ENCODE measurements at places on chromosomes 12 and 14.

DNA sequence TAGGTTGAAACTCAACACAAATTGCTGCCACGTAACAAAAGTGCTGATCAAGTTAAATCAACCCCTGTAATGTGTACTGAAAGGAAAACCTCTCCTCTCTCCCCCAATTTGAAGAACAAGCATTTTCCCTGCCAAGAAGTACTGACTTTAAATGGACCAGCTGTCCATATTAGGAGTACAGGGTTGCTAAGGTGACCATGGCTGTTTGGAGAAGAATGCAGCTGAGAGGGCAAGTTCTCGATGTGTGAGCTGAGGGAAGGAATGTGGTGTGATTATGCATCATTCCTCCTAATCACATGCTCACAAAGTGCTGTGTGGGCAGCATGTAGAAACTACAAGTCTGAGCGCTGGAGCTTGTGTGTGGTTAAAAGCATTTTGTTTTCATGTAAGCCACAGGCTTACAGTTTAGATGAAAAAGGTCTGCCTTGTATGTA lies 50.9 kb upstream of the CCT2 start:
- DNase-seq, result peak; percentile 24

- DNase-seq, result no peak
These were observed 22.7 kb upstream of the KRT78 start for GRCh38 chr12:52871291-52872039.

- DNase-seq, result no peak
These were observed 161.4 kb upstream of the DIO3 start for GRCh38 chr14:101399737-101400517.

GRCh38 chr14:79656496-79656895 lies 554.8 kb downstream of the DIO2 start:
- DNase-seq, result no peak

DNA sequence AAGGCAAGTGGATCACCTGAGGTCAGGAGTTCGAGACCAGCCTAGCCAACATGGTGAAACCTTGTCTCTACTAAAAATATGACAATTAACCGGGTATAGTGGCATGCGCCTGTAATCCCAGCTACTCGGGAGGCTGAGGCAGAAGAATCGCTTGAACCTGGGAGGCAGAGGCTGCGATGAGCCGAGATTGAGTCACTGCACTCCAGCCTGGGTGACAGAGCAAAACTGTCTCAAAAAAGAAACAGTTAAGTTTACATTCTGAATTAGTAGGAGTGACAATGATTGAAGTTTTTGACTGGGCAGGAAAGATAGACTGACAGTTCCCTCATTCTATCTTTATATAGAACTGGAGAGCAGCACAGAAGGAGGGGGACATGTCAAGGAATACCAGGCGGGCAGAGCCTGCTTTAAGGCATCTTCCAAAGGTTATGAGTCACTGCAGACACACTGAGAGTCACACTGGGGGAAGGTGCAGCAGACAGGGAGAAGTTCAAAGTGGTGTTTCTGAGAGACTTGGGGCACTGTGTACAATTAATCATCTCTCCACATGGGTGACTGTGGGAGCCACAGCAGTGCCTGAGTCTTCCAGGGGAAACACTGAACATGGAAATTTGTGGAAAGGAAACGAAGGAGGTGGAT lies 42.8 kb upstream of the RNASE3 start:
- DNase-seq, result no peak

- DNase-seq, result no peak
These were observed 1346.4 kb downstream of the TMEM121 start for GRCh38 chr14:106872611-106873446.

- no peak for DNase-seq
These were observed 70.1 kb upstream of the STRN3 start for GRCh38 chr14:31096255-31096654.

DNA sequence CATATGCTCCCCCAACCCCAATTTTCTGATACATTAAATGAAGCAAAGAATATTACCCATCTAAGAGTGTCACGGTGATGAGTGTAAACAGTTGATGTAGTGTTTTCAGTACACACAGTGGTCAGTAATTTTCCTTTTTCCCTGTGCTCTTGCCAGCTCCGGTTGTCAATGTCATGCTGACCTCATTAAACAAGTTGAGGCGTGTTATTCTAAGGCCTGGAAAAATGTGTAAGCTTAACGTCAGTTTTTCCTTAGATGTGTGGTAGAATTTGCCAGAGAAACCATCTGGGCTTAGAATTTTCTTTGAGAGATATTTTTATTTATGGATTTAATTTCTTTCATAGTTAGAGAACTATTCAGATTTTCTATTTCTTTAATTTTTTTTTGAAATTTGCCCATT lies 11.7 kb upstream of the SERPINA6 start:
- DNase-seq, result no peak

GRCh38 chr14:87994974-87995373 lies 2.0 kb upstream of the GALC start:
- no peak for DNase-seq

GRCh38 chr12:54164387-54165145 lies 24.2 kb downstream of the SMUG1 start:
- DNase-seq, result no peak

- DNase-seq, result no peak
These were observed 42.7 kb downstream of the CAMKK2 start for GRCh38 chr12:121253638-121254335.

DNA sequence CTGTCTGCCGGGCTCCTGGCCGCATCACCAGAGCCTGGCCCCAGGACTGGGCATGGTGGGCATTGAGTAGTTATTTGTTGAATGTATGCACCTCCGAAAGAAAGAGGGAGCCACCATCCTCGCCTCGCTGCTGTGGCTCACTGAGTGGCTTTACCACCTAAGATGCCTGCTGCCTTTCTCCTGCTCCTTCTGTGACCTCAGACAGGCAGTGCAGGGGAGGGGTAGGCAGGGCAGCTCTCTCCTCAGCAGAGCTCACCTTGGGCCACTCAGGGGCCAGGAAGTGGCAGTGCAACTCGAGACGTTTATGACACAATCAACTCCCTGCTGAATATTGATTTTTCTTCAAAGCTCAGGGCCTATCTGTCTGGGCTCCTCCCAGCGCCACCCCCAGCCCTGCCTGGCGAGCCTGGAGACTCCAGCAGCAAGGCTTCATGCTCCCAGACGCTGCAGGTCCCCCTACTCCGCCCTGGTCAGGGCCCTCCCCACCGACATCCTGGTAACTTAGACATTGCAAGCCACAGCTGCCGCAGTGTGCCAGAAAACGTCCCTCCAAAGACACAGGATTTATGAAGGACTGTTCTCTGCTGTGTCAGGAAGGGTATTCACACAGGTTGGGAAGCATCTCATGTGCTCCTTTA lies 84.3 kb upstream of the DIO3 start:
- peak; percentile 39 for DNase-seq

- no peak for DNase-seq
These were observed 31.9 kb upstream of the LUM start for GRCh38 chr12:91143206-91143605.

DNA sequence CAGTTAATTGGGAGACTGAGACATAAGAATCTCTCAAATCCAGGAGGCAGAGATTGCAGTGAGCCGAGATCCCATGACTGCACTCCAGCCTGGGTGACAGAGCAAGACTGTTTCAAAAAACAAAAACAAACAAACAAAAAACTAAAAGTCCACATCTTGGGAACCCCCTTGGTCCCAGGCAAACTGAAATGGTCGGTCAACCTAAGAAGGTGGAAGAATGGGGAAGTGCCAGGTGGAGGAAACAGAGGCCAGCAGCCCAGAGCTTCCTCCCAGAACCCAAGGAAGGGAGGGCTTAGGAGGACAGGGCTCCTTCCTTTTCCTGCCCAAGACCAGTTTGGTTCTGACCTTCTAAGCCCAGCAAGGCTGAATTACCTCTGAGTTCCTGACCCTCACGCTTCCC lies 121.0 kb upstream of the FUT8 start:
- no peak for DNase-seq

DNA sequence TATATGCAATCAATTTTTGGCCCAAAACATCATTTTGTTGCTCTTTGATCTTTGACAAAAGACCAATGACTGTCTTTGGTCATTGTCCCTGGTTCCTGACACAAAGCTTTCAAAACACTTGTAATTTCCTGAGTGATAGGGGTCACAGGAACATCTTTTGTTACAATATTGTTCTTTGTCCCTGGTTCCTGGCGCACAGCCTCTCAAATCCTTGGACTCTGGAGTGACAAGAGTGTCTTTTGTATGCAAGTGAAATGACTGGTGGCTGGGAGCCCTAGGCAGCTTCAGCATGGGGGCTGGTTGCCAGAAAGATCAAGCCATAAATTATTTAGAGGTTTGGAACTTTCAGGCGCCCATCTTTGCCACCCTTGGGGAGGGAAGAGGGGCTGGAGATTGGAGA lies 53.9 kb downstream of the DNAH10 start:
- no peak for DNase-seq

Data from right kidney (tissue), 9 donors.